Stimulated activated CD8-positive, alpha-beta memory T cell treated with anti-CD3 and anti-CD28 coated beads, Interleukin-2, amount 100 ng/mL, for 1 hour (primary cell): ENCODE measurements at places on chromosomes 2 and 18.

GRCh38 chr18:5582076-5582475 lies 38.3 kb upstream of the EPB41L3 start:
- no peak for DNase-seq

DNA sequence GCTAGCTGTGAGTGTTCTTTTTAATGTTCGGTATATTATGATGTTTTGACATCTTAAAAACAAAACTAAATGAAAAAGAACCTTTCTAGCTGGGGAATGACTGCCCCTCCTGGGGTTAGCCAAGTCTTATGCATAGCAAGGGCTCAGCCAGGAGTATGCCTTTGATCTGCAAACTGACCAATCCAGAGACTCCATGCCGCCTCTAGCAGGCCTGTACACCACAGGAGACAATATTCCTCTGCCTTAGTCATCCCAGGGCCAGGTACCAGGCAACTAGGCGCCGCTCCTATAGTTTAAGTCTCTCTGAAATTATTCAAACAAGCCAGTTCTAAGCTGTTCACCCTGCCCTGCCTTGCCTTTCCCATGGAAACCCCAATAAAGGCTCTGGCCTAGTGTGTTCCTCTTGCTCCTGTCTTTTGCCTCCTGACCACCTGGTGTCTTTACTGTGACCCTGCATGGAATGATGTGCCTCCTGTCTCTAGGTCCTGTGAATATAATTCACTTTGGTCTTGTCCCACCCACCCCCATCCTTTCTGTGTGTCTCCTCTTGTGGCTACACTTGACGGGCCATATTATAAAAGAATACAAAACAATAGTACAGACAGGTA lies 52.0 kb upstream of the CHN1 start:
- no peak for DNase-seq

DNA sequence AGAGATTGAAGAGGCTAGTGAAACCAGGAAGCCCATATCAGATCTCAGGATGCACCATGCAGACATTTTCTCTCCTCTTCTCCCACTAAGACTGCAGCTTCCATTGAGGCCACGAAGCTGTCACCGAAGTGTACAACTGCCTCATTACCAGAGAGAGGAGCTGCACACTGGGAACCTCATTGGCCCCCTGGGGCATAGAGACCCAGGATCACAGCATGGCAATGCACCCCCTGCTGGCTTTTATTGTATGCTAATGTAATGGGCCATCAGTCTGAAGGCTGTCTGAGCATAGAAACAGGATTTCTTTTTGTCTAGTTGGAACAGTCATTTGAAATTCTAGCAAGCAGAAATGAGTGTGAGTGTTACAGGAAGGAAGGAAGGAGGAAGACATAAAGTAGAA lies 861.6 kb upstream of the CELF4 start:
- no peak for DNase-seq

GRCh38 chr2:239717319-239717675 lies 307.8 kb downstream of the NDUFA10 start:
- DNase-seq, result no peak

DNA sequence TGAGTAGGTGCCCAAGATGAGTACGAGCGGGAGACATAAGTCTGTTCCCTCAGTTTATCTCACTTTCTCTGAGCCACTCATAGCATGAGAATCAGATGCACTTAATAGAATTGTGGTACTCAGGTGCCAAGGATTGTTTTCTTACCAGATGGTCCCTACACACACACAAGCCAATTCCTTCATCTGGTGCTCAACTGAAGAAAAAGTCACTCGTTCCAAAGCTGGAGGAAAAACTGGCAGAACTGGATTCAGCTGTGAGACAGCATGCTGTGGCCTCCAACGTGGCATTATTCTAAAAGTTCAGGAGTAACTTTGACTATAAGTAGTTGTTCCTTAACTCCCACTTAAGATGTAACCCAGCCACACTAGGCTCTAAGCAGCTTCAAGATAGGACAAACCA lies 33.4 kb upstream of the ABCA12 start:
- no peak for DNase-seq

DNA sequence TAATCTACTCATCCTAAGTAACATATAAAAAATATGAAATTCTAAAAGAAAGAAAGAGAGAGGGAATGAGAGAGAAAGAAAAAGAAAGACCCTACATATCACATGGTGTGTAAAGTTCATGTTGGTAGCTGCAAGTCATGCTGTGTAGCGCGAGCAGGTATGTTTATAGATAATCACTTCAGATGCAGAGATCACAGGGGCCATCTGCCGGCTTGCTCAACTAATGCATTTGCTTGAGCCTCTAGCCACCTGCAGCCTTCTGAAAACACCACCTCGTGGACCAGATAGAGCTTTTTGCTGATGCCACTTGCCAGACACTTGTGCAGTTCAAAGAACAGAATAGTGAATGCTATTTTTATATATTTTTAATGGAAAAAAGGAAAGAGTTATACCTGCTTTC lies 37.6 kb downstream of the CDH7 start:
- DNase-seq, result no peak
